ENCODE measurements at places on chromosomes 1 and 21.

DNA sequence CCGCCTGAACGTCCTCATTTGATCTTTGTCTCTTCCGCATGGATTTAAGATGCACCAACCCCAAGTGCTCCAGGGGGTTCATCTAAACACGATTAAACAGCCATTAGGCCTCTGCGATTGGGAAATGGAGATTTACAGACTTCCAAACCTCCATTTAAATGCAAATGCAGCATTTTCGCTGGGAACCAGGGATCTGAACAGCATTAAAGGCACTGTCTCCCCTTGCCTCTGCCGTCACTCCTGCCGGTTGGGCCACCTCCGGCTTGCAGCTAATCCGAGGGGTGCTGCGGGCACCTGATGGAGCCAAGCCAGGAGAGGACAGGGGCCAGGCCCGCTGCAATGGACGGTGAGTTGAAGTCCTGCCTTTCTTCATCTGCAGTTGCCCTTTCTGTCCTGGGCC is 70.3 kb upstream of the KLHDC7A start:
- no peak for DNase-seq

GRCh38 chr1:156445789-156446263 is 54.7 kb downstream of the MEF2D start:
- DNase-seq = peak; percentile 74

DNA sequence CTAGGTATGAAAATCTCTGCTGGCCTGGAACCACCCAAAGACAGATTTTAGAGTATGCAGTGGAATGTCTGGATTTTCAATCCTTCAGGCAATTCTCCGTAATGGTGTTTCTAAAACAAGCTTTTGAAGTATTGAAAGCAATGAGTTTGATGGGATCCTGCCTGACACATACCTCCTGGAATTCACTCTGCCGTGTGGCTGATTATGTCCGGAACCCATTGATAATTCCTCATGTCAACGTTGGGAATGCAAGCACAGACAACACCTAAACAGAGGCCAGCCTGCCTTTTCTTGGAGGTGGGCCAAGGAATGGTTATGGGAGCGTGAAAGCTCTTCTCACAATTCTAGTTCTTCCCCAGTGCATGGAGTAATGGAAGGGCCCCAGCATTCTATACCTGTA is 168.9 kb upstream of the HMCN1 start:
- no peak for DNase-seq

- no peak for DNase-seq
These were observed 240.6 kb downstream of the PTBP2 start for GRCh38 chr1:96962216-96962615.

DNA sequence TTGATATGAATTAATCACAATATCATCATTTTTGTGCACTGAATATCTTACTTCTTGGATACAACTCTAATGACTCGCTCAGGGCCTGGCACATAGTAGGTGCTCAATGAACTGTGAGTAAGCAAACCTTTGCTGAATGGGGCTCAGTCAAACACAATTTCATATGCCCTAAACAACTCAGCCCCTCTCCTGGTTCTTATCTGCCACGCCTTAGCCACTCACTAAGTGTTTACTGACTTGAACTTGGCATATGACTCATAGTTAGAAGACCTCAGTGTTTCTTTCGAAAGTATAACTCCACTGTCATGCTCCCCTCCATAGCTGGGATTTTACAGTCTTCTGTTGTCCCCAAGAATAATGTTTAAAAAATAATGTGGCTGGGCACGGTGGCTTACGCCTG is 4.8 kb upstream of the IFNLR1 start:
- DNase-seq = peak; percentile 27

- no peak for DNase-seq
These were observed 29.8 kb downstream of the GPR137B start for GRCh38 chr1:236172041-236172579.

GRCh38 chr1:216521477-216521876 is 98.2 kb upstream of the USH2A start:
- no peak for DNase-seq

GRCh38 chr1:198088360-198089071 is 68.3 kb upstream of the NEK7 start:
- no peak for DNase-seq

DNA sequence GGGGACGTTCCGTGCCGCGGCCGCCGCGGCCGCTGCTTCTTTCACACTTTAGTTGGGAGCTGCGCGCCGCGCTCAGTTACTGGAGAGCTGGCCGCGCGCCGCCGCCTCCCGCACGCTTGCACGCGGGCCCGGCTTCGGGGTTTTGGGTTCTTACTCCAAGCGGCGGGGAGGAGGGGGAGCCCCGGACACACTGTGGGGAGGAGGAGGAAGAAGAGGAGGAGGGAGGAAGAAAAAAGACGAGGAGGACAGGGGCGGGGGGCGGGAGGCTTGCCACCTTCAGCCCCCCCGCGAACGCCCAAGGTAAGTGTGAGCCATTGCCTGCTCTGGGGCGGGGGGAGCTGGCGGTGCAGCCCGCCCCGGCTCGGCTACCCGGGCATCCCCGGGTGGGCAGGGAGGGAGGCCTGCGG is 243 bp downstream of the C1orf21 start:
- DNase-seq = no peak

GRCh38 chr1:12477936-12478611 is 139.9 kb downstream of the DHRS3 start:
- no peak for DNase-seq

DNA sequence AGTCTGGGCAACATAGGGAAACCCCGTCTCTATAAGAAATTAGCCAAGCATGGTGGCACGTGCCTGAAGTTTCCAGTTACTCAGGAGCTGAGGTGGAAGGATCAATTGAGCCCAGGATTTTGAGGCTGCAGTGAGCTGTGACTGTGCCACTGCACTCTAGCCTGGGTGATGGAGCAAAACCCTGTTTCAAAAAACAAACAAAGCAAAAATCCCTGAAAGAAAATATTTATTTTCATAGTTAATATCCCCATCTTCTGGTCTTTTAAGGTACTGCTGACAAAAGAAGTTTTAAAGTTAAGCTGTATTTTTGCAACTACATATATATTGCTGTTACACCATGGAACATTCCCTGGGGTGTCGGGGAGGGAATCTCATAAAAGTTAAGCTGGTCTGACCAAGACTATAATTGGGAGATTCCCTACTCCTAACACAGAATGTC is 26.0 kb downstream of the VAMP4 start:
- no peak for DNase-seq

- no peak for DNase-seq
These were observed 345.1 kb downstream of the LMO4 start for GRCh38 chr1:87673748-87674147.

DNA sequence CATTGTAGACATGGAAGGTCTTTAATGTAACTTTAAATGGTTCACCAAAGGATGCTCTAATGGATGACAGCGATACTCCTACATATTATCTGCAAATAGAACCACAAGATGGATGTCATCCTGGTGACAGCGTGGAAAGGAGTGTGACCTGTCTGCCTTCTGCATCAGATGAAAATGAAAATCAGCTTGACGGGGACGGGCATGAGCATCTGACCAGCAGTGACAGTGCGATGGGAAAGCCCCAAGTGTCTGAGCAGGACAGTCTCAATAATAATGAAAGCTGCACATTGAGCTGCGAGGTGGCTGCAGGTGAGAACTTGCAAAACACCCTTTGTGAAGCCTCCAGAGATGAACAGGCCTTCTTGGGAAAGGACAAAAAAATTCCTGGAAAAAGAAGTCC is 25.2 kb downstream of the CNST start:
- no peak for DNase-seq

DNA sequence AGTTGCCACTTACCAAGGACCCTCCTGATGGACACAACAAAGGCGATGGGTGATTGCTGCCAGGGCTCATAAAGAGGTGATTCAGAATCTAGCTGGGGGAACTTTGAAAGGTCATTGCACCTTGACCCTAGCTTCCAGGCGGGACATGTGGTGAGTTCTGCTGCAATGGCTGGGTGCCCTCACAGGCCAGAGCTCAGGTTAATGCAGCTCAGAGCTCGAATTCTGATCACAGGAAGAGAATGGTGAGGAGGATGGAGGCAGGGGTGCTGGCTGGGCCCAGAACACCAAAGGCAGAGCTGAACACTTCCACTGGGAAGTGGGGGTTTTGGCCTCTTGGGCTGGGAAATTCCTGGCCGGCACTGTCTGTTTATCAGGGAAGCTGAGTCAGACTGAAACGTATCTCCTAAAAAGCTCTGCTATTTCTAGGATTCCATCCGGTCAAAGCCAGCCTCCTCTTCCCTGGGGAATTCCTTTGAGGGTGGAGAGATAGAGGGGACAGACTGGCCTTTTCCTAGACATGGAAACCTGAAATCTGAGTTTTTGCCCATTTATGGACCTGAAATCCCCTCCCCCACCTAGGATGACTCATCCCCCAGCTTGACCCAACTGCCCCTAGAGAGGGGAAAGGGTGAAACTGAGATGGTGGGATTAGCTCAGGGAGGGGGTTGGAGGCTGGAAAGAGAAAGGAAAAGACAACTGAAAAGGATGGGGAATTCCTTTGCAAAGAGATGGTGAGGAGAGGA is 27.2 kb downstream of the NUAK2 start:
- DNase-seq = no peak

DNA sequence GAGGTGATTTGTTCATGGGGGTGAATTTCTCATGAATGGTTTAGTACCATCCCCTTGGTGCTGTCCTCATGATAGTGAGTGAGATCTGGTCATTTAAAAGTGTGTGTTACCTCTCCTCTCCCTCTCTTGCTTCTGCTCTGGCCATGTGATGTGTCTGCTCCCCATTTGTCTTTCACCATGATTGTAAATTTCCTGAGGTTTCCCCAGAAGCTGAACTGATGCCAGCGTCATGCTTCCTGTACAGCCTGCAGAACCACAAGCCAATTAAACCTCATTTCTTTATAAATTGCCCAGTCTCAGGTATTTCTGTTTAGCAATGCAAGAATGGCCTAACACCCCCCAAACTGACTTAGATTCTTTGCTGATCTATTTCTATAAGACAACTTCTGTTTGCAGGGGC is 249.4 kb upstream of the B3GALT2 start:
- no peak for DNase-seq

DNA sequence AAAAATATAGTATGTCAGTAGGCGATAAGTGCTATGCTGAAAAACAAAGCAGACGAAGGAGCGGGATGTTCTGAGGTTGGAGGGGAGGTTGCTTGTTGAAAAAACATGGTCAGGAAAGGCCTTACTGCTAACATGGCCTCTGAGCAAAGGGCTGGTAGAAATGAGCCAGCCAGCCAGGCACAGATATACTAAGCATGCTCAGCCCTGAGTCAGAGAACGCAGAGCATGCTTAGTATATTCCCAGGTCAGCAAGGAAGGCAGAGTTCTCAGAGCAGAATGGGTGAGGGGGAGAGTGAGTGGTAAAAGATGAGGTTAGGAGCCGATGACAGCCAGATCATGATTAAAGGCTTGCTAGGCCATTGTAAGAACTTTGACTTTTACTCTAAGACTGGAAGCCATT is 36.7 kb downstream of the ZBTB40 start:
- DNase-seq = no peak

DNA sequence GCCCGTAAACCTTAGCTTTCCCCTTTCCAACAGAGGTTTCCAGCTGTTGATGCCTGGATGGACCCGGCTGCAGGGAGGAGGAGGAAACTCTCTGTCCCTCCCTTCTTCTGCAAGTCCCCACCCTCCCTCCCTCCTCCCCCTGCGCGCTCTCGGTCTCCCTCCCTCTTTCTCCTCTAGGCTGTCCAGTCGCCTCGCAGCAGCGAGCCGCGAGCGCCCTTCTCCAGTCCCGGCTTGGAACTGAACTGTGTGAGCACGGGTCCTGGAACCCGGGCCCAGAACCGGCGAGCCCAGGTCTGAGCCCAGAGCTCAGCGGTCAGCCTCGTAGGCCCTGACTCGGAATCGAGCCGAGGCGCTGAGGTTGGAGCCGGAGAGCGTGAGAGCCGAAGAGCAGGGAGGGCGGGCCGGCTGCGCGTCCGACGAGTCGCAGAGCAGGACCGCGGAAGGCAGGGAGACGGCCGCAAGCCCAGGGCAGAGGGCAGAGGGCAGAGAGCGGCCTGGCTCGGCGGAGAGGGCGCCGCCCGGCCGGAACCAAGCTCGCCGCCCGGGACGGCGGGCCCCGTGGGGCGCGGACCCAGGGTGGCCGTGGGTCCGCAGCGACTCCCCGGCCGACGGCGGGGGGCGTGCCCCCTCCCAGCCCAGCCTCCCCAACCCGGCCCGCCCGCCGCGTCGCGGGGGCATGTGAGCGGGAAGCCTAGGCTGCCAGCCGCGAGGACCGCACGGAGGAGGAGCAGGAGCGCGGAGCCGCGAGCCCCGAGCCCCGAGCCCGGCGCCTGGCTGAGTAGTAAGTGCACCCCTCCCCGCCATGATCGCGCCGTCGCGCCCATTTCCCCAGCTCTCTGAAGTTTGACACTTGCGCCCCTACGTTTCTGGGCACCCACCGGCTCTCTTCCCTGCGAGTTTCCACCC is at the start of gene SOX13:
SOX13 (plus strand) TSS at position 185 of the 906 bp plus-strand sequence. CDS start 39,801 bp downstream, outside the sequence.
- DNase-seq = no peak

DNA sequence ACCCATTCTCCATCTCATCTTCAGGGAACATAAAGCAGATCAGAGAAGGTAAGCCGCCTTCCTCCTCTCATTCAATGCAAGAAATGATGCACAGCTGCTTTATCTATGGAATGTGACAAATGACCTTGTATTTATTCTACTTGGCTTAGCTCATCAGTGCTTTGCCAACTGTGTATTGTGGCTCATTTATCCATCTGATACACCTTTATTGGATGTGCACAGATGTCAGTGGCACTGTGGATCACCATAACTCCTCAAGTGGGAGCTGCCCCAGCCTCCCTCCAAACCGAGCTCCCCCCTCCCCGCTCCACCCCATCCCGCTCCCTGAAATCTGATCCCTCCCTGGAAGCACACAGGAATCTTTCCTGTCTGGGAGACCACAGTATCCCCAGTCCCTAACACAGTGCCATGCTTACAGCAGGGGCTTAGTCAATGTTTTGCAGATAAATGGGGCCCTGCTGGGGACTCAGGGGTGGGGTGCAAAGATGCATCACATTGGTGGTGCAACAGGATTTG is 156.0 kb upstream of the RAB4A start:
- no peak for DNase-seq

DNA sequence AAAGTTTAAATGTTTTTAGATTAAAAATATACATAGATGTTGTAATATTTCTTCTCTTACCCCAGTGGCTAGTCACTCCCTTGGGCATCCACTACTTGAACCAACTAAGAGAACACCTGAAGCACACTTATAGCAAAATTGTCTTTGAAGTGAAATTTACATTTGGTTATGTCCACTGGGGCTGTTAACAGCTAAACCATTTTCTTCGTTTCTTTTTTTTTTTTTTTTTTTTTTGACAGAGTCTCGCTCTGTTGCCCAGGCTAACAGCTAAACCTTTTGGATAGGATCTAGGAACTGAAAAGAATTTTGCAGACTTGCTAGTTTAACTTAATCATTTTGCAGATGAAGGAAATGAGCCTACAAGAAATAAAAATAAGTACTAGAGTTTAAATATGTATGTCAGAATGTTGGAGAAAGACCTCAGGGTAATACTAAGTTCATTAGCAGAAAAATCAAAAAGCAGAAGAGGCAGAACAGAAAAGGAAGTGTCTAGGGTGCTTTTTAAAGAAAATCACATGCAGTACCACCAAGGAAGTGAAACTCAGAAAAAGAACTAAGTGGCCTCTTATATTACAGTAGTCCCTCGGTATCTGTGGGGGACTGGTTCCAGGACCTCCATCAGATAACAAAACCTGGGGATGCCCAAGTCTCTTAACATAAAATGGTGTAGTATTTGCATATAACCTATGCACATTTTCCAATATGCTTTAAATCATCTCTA is 11.8 kb downstream of the DRAM2 start:
- DNase-seq = no peak

GRCh38 chr1:172777767-172778166 is 118.9 kb downstream of the FASLG start:
- no peak for DNase-seq

All from activated T-cell treated with anti-CD3 and anti-CD28 coated beads for 48 hours (primary cell).